ENCODE measurements at places on chromosomes 11 and 22.

GRCh38 chr11:134580610-134580975 is 168.6 kb upstream of the B3GAT1 start:
- DNase-seq, result no peak

DNA sequence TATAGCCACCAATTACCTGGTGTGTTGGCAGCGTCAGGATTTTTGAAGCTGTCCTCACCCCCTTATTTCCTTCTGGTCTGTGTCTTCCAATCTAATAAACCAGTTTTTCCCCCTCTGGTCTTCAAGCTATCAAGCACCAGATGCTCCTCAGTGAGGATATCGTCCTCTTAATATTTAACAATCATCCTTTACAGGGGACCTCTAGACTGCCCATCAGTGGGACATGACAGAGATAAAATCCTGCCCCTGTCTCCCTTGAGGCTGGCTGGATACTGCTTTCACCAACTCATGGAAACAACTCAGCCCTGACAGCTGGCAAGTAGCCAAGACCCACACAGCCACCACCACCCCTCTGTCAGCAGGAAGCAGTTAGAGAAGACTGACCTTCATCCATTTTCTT is 421.0 kb upstream of the API5 start:
- no peak for DNase-seq

- no peak for DNase-seq
These were observed 896.2 kb downstream of the BRD1 start for GRCh38 chr22:48931452-48931851.

DNA sequence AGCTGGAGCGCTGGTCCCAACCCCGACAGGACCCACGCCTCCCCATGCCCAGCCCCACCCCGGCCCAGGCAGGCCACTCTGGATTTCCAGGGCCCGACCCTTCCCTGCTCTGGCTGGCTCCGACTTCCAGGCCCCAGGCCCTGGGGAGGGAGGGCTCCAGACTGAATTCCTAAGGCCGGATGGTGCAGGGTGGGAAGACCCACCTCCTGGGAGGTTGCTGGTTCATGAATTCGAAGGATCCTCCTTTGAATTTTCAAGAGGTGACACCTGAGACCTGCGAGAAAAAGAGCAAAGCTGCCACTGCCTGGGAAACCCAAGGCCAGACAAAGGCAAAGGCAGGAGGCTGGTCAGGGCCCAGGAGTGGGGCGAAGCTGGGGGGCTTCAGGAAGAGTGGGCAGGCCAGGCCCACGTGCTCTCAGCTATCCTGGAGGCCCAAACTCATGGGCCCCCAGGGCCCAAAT is 47.0 kb upstream of the LINC01488 start:
- no peak for DNase-seq

DNA sequence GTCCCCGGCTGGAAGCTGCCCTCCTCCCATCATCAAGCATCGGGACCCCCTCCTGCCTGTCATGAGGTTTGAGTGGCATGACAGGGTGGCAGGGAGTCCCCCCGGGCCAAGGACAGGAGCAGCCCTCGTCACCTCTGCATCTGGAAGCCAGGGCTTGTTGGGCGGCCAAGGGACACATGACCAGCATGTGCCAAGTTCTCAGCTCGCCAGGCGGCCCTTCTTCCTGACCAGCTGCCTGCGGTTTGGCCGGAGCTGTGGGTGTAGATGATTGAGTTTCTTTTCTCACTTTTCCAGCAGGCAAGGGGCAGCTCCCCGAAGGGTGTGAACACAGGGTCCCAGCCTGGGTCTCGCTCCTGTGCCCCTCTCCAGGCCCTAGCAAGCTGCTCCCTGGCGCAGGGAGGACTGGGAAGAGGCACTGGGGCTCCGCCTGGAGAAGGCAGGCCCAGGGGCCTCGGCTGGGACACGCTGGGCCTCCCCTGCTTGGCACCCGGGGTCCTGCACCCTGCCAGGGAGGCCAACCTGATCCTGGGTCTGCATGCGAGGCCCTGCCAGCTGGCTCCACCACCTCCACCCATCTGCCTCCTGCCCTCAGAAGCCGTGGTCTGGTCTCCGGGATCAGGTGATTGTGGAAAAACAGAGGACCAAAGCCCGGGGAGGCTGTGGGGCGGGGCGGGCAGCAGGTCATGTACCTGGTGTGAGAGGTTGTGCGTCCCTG is 13.4 kb downstream of the ARHGAP8 start:
- no peak for DNase-seq

DNA sequence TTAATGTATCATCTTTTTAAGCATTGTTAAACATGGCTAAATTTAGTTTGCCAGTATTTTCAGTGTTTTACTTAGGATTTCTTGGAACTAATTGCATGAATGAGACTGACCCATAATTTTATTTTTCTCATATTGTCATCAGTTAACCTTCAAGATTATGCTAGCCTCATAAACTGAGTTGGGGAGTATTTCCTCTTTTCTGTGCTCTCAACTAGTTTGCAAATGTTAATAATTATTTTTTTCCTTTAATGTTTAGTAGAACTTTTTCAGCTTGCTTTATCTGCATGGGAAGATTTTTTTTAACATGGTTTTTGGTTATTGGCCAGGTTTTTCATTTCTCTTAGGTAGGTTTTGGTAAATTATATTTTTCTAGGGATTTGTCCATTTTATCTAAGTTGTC is 235.4 kb upstream of the SESN3 start:
- no peak for DNase-seq

Measured in stimulated activated effector memory CD8-positive, alpha-beta T cell treated with anti-CD3 and anti-CD28 coated beads, Interleukin-12 subunit alpha, Interleukin-12 subunit beta, amount 100 ng/mL, for 72 hours (primary cell).